ENCODE measurements at places on chromosomes 5 and 9.

GRCh38 chr5:135576075-135576599 lies 2.7 kb downstream of the CXCL14 start:
- no peak for DNase-seq

DNA sequence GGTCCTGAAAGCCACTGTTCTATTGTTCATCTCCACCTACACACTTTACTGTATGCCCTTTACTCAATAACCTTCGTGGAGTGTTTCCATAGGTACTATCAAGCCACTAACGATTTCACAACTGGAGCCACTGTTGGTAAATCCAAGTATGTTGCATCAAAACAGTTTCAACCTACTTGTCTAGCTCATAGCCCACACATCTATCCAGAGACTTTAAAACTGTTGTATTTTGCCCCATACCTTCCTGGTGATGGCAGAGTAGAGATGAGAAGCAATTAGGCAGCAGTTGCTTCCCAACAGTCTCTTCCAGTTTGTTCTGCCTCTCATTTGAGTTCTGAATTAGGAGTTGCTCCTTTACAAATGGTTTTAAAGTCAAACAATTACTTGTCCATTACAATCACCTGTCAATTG lies 607 bp downstream of the FAXDC2 start:
- DNase-seq, result no peak

DNA sequence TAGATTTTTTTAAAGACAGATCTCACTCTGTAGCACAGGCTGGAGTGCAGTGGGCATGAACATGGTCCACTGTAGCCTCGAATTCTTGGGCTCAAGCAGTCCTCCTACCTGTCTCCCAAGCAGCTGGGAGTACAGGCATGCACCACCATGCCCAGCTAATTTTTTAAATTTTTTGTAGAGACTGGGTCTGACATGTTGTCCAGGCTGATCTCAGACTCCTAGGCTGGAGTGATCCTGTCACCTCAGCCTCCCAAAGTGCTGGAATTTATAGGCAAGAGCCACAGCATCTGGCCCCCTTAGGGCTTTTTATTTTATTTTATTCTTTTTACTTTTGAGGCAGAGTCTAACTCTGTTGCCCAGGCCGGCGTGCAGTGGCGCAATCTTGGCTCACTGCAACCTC lies 56.4 kb downstream of the NSD1 start:
- DNase-seq, result no peak

DNA sequence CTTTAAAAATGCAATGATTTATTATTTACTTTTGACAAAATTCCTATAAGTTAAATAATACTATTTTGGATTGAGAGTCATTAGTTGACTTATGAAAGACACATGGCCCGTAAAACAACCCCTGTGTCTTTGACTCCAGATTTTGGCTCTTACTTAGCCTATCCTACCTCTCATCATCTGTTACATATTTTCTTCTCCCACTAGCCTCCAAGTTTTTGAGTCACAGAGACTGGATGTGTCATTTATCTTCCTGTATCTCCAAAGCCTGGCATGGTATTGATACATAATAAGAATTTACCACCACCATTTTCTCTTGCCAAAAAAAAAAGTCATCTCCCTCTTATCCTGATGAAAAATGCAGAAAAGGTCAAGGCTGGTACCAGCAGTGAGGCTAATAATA lies 99.9 kb downstream of the GABRB2 start:
- no peak for DNase-seq

- no peak for DNase-seq
These were observed 169.2 kb downstream of the AUH start for GRCh38 chr9:91192381-91193086.

GRCh38 chr9:21543187-21543586 lies 61.1 kb upstream of the IFNE start:
- no peak for DNase-seq

DNA sequence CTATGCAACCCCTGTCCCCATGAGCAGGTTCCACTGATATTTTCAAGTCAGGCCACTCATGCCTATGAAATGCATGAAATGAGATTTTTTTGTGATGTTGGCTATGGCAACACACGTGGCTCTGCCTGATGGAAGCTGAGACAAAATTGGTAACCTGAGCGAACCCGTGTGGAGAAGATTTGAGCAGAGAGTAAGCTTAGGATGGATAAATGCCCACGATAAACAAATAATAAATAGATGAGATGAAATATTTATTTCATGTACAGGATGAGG lies 153.4 kb upstream of the IER5L start:
- DNase-seq, result no peak

- no peak for DNase-seq
These were observed 74.1 kb downstream of the PSAT1 start for GRCh38 chr9:78370991-78371390.

DNA sequence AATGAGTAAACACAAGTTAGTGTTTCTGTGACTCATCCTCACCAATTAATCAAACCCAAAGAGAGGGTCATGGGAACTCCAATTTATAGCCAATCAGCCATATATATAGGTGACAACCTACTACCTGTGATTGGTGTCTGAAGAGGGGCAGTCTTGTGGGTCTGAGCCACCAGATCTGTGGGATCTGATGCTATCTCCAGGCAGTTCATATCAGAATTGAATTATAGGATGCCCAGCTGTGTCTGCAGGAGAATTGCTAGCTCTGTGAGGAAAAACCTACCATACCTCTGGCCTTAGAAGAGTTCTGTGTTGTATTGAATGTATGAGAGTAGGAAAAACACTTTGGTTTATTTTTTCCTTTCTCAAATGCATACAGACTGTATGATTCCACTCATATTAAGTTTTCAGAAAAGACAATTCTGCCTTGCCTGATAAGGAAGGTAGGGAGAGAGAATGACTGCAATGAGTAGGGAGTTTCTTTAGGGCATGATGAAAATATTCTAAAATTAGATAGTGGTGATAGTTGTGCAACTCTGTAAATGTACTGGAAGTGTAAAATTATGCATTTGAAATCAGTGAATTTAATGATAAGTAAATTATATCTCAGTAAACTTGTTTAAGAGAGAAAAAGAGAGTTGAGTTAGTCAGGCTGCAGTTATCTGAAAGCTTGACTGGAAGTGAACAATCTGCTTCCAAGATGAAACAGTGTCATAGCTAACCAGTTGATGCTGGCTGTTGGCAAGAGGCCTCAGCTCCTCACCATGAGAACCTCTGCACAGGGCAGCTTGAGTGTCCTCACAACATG lies 274.9 kb downstream of the AUH start:
- no peak for DNase-seq

DNA sequence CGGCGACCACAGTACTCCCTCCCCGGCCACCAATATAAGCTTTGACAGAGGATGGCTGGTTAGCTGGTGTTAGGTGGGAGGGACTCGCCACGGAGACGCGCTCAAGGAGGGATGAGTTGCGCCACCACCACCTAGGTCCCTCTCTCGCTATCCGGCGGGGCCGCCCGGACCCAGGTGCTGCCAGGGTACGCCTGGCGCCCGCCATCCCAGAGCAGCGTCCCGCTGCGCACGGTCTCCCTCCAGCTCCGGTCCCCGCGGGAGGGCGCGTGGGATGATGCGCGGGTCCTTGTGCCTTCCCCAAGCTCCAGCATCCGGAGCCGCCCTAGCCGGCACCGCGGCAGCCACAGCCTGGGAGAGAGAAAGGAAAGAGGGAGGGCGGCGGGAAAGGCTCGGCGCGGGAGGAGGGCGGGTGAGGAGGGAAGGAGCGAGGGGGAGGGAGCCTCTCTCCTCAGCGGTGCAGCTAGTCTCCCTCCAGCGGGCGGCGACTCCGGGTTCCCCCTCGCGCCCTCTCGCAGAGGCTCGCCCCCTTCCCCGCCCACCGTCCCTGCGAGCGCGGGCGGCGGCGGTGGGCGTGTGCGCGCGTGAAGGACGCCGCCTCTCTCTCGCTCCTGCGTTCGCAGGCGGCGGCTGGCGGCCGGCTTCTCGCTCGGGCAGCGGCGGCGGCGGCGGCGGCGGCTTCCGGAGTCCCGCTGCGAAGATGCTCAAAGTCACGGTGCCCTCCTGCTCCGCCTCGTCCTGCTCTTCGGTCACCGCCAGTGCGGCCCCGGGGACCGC lies at the start of gene CAMK4:
CAMK4 (plus strand) TSS at position 598 of the 774 bp plus-strand sequence; CDS start at position 698, 100 bp downstream.
- DNase-seq, result peak; percentile 58

- no peak for DNase-seq
These were observed 439.9 kb upstream of the KLF4 start for GRCh38 chr9:107929443-107929842.

GRCh38 chr9:137745541-137745991 lies 126.8 kb downstream of the EHMT1 start:
- DNase-seq, result no peak
